Brain pericyte (primary cell): ENCODE measurements at places on chromosomes 1 and 21.

DNA sequence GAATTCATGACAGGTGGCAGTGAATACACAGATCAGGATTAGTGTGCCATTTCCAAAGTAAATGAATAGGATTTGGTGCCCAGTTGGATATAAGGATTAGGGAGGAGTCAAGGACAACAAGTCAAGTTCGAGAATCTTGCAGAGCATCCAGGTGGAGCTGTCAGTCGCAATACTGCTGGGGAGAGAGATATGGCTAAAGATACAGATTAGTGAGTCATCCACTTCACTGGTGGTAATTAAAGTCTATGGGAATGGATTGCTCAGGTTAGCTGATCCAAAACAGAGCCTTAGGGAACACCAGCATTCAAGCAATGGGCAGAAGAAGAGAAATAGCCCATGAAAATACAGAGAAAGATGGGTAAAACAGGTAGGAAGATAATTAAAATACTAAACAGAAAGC, 26.8 kb downstream of the BCAS2 start:
- DNase-seq, result no peak

- no peak for DNase-seq
Measured at GRCh38 chr1:107954719-107955415, 10.1 kb downstream of the VAV3 start.

DNA sequence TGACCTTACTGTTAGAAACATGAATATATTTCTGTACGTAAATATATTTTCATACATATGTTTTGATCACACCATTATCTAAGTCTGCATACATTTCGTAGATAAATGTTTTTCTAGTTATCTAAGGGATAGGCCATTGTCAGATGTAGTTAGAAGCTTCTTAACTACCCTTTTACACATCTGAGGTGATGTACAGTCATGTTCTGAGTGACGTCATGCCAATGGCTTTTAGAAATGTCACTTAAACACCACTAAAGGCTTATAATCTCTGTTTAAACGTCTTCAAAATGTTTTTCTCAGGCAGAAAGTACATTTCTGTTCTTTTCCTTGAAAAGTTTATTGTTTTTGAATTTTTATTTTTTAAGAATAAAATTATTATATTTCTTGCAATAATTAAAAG, 781.9 kb downstream of the MRPL39 start:
- no peak for DNase-seq

DNA sequence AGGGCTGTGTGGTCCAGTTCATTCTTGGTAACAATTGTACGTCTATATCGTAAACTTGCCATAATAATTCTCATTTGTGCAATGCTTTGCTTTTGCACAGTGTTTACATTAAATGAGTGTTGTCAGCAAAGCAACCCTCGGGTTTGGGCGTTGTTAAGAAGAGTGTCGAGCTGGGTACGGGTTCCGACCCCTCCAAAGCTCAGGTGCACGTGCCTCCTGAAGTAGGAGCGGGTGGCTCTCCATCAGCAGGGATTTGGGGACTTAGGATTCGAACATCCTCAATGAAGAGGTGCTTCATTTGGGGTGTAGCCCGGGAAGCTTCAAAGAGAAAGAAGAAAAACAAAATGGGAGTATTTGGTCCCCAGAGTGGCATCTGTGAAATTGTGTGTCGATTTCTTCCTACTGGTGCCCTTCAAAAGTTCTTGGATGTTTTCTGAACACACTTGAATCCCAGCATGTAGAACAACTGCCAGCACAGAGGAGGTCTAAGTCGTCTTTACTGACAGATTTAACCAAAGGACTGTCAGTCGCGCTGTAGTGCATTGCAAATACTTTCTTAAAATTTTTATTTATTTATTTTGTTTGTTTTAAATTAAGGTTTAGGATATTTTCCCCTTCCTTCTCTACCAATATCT, 1.1 kb downstream of the TRIM58 start:
- no peak for DNase-seq

GRCh38 chr1:169072945-169073725, 33.4 kb upstream of the ATP1B1 start:
- no peak for DNase-seq

- no peak for DNase-seq
Measured at GRCh38 chr1:239044829-239045228, 341.5 kb upstream of the CHRM3 start.

DNA sequence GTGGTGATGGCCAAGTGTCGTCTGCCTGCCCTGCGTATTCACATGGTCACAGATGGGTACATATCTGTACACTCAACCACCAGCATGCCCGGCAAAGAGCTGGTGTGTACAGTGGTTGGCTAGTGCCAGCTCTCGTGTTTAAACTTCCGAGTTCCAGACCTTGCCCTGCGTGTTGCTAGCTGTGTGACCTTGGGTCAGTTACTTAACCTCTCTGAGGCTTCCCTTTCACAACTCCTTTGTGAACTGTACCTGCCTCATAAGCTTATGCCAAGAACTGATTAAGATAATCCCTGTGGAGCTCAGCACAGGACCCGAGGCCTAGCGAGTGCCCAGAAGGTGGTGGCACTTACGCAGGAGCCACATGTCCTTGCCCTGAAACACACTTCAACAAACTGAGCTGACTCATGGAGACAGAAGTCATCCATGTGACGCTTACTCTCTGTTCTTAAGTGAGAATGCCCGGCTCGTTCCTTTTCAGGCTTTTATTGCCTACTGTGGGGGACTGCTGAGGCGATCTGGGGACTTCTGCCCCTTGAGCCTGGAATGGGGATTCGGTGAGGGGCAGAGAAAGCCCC, 55.4 kb downstream of the ALPL start:
- no peak for DNase-seq

GRCh38 chr1:47418681-47419325, 2.7 kb downstream of the FOXE3 start:
- DNase-seq, result no peak

GRCh38 chr1:220775240-220775853, 11.4 kb upstream of the MTARC1 start:
- DNase-seq, result no peak

DNA sequence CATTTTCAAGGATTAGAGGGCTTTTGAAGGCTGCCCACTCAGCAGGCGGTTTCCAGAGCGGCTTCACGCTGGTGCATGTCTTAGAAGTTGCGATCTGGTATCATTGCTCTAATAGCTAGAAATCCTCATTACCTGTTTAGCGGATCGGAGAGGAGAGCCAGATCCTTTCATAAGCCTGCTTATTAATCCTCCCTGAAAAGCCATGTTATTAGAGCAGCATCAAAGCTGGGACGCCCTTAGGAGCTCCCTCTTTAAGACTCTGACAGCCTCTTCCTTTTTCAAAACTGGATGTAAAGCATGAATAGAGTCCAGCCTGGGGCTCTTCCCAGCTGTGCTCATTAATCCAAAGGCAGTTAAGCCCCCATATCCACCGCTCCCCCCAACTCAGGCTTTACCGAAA, 13.9 kb upstream of the CTSE start:
- no peak for DNase-seq

GRCh38 chr1:40651138-40651857, 14.2 kb downstream of the RIMS3 start:
- no peak for DNase-seq

DNA sequence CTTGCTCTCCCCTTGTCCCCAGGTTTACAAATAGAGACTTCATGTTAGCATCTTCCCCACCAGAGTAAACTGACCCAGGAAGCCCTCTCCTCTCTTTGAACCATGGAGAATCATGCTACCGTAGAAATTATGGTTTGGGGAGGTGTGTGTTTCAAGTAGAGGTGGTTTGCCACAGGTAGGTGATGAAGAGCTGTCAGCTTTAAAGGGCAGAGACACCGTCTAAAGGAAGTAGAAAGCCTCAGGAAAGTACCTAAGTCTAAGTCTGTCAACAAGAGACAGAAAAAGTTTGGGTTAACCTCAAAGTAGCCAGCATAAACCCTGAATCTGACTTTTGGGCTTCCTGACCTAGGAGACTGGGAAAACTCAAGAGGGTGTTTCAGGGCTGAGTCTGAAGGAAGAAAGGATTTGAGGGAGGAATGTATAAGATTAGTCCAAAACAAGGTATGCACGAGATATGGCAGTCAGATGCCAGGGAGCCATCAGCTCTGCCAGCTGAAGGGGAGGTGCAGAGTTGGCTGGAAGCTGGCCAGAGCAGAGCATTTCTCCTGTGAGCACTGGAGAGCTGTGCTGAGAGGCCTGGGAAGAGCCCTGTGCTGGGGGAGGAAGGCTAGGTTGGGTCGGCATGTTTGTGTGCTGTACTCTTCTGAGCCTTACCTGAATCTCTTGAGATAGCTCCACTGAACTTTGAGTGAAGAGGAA, 14.3 kb downstream of the ADAMTSL4 start:
- DNase-seq, result no peak

DNA sequence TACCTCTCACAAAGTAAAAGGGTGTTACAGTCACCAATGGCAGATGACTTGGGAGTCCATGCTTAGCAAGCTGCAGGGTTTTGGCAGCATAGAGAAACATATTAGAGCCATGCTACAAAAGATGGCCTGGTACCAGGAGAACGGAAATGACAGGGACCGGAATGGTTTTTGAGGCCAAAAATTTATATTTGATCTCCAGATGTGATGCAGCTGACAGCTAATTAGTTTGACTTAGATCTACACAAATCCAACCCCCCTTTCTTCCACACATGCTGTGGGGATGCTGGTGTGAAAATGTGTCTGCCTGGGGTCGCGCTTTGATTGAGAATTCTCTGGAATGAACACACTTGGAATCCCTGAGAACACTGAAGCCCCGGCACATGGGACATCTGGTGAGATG, 26.5 kb downstream of the SYF2 start:
- DNase-seq, result no peak

DNA sequence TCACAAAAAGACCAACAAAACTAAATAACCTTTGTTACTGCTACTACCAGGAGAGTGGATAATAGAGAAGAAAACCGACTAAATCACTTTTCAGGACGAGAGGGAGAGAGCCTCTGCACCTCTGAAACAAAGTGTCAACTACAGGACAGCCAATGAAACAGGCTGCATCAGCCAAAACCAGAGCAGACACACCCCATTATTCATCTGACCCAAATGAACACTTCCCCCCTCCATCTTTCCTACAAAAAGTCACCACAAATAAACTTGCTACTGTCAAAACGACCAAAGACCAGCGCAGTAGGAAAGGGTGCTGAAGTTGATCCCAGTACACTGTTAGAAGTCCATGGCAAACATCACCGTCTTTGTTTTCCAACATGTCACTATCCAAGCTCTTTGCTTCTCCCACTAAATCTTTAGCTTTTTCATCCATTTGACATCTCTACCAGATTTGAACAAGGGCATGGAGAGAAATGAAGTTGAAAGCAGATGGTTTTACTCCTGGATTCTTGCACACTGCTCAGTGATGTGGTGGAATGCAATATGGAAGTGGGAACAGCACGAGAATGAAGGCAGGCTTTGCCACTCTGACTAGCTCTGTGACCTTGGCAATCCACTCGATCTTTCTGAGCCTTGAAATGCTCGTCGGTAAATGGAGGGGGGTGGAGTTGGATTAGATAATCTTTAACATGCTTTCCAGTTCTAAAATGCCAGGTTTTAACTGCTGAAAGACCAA, 20.5 kb downstream of the DSTYK start:
- DNase-seq, result no peak

DNA sequence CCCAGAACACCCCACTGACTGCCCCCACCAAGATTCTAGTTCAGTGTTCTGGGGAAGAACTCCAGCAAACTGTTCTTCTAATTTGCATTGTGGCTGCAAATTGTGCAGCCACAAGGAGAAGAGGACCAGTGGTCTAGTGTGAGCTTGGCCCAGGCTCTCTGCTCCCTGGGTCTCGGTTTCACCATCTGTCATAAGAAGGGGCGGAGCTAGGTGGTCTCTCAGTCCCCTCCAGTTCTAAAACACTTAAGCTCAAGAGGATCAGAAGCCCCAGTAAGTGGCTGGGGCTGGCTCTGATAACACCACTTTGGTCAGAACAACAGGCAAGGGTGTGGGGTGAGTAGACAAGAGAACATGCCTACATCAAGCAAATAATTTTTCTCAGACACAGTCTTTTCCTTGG, 99.9 kb downstream of the BEND5 start:
- DNase-seq, result no peak

- DNase-seq, result no peak
Measured at GRCh38 chr1:103170609-103171008, 62.3 kb upstream of the COL11A1 start.

DNA sequence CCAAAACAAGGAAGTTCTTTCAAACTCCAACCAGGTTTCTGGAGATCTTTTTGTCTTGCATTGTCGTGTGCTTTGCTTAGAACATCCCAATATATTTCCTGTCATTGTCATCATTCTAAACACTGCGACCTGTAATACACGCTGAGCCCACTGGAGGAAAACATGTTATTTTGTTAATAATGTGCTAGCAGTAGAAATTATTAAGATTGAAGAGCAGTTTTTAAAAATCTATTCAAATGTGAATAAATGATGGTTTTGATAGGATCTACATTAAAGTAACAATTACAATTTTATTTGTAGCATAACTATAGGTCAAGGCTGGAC, 268.5 kb downstream of the PTPRC start:
- DNase-seq, result no peak

GRCh38 chr1:154730259-154730658, 122.3 kb upstream of the ADAR start:
- no peak for DNase-seq

DNA sequence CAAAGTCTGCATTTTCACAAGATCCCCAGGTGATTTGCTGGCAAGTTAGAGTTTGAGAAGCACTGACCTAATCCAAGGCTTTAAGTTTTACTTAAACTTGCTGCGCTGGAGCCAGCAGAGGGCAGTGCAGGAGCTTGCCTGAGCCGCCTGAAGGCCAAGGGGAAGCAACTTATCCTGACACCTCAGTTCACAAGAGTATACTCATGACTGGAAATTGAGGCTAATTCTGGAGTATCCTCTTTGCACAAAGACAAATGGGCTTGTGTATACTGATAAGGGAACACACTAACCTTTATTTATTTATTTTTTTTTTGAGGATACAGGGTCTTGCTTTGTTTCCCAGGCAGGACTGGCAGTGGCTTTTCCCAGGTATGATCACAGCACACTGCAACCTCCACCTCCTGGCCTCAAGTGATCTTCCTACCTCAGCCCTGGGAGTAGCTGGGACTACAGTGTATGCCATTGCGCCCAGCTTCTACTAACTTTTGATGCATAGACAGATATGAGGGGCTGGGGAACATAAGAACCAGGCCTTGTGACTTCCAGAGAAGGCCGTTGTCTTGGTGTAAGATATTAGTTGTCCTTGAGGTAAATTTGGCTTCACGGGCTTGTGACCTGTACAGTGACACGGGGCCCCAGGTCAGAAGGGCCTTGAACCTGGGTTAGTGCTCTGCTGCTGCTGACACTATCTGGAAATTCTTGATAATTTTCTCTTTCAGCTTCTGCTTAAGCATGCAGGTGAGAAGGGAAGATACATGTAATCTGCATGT, 29.0 kb upstream of the SLAMF1 start:
- peak; percentile 13 for DNase-seq
